ENCODE measurements at places on chromosomes 5 and 9.

DNA sequence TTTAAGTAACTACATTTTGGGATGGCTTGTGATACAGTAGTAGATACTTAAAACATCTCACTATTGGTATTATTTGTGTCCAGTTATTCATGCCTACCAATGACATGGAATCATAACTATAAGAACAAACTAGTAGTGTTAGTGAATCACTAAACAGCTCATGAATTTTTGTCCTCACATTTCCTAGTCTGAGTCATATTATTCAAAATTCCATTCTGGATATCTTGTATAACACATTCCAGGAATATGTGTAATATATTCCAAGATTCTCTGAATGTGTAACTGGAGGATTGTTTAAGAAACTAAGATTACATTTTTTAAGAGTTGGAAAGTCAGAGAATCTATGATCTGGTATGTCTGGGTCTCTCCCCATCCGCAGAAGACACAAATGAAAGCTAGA, 565.3 kb upstream of the ZNF608 start:
- DNase-seq, result no peak

DNA sequence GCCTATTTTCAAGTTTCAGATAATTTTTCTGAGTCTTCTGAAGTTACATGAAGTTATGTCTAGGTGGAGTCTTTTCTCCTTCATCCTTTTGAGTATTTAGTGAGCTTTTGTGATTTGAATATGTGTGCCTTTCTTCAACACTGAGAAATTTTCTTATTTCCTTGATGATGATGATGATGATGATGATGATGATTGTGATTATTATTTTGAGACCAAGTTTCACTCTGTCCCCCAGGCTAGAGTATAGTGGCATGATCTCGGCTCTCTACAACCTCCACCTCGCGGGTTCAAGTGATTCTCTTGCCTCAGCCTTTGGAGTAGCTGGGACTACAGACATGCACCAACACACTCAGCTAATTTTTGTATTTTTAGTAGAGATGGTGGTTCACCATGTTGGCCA, 26.2 kb downstream of the ENTREP1 start:
- DNase-seq, result no peak

GRCh38 chr5:17785774-17786173, 151.5 kb downstream of the TAF11L14 start:
- no peak for DNase-seq

GRCh38 chr9:71795097-71795813, 26.9 kb upstream of the CEMIP2 start:
- no peak for DNase-seq

GRCh38 chr5:167147879-167148278, 1143.6 kb upstream of the WWC1 start:
- DNase-seq, result no peak

DNA sequence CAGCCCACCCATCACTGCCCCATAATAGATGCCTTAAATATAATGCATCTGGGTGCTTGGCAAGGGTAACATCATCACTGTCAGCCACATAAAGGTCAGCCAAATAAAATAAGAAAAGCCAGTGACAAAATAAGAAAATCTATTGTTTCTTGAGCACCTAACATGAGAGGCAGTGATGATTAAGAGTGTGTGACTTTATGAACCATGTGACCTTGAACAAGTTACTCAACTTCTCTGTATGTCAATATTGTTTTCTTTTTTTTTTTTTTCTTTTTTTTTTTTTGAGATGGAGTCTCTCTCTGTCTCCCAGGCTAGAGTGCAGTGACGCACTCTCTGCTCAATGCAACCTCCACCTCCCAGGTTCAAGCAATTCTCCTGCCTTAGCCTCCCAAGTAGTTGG, 98.7 kb downstream of the CDK5RAP2 start:
- no peak for DNase-seq

DNA sequence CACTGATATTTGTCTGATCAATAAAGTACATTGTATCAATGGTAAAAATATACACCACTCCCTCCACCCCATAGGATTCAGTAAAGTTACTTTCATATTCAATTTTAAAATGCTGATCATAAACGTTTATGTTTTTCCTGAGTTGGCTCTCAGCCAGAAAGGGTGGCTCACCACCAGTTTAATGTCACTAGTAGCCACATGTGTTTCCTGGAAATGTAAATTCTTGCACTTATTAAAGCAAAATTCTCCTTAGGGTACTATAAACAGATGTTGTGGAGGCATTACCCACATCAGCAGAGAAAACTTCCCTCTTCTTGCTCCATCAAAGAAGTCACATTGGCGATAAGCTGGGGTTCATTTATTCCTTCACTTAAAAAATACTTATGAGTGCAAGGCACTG, 210.3 kb downstream of the SREK1 start:
- no peak for DNase-seq

DNA sequence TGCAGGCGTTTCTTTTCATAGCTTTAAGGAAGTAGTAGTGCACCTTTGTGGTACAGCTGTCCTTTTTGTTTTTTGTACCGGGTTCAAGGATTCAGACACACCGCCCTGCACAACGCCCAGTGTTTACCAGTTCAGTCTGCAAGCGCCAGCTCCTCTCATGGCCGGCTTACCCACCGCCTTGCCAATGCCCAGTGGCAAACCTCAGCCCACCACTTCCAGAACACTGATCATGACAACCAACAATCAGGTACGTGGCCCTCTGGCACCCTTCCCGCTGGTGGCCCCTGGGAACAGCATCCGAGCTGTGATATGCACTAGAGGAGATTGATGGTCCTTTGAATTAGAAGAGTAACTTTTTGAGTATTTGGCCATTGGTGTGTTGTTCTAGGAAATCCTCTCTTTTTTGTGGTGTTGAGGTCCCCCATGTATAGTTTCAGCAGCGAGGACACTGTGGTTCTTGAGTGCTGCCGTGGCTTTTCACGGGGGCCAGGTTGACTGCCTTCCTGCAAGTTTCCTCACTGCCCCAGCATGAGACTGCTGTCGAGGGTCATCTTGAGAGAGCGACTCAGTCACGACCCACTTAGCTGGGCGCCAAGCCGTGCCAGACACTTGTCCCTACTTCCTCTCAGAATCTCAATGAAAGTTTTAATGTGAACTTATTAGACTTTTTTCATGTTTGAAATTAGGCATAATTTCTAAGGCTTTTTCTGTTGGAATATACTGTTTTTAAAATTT, 37.9 kb downstream of the TENT4A start:
- no peak for DNase-seq

GRCh38 chr5:143767162-143767561, 44.8 kb upstream of the HMHB1 start:
- DNase-seq, result no peak

DNA sequence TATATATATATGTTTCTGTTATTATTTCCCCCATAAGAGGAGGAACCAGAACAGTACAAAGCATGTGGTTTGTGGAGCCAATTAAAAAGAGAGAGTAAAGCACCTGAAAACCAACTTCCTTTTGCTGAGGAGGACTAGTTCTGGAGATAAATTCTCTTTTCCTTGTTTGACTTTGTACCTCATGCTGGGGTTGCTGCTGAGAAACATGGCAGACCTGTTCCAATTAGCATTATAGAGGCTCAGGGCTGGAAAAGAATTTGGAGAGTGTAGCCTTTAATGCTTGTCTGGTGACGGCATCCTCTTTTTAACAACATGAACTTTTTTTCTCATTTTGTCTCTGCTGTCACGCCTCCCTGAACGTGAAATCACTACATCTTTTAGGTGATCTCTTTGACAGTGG, 32.8 kb upstream of the NMUR2 start:
- no peak for DNase-seq

GRCh38 chr9:88898039-88898720, 93.1 kb upstream of the S1PR3 start:
- DNase-seq, result no peak

DNA sequence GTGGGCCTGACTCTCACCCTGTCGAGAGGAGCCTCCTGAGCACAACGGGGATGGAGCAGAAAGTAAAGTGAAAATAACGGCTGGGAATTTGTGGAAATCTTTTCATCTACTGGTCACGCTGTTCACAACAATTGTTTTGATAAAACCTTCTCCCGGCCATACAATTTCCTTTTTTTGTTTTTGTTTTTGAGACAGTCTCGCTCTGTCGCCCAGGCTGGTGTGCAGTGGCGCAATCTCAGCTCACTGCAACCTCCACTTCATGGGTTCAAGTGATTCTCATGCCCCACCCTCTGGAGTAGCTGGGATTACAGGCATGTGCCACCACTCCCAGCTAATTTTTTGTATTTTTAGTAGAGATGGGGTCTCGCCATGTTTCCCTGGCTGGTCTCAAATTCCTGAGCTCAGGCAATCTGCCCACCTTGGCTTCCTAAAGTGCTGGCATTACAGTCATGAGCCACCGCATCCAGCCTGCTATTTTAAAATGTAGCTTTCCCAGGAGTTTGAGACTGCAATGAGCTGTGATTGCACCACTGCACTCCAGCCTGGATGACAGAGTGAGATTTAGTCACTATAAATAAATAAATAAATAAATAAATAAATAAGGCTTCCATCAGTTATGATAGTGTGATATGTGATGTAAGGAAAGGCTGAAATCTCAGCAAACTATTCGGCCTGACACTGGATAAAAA, 73.5 kb upstream of the PTGER4 start:
- DNase-seq, result no peak

GRCh38 chr5:64190562-64191306, 25.1 kb downstream of the RNF180 start:
- DNase-seq, result no peak

GRCh38 chr5:6905423-6905822, 192.2 kb downstream of the TENT4A start:
- no peak for DNase-seq

GRCh38 chr9:18073002-18073401, 401.0 kb upstream of the ADAMTSL1 start:
- no peak for DNase-seq

DNA sequence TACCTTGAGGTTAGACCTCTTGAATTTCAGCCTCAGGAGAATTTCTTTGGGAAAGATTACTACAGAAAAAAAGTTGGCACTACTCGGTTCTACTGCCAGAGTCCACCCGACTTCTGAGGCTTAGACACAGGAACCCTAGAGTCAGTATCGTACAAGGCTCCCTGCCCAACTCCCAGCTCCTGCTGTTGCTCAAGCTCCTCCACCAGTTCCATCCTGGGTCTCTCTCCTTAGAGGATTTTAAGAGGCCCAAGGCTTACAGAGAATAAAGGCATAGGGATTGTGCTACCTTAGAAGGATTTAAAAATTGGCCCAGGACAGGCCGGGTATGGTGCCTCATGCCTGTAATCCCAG, 29.0 kb upstream of the SSBP2 start:
- no peak for DNase-seq

Data from GF-D8 (cell line).